ENCODE measurements at places on chromosomes 1 and 21. TPM values are rescaled to one million over a fixed set of nuclear protein-coding genes. Genes with fewer than 3 reads are reported as not detected.

Gene CCDC17
- total RNA-seq = 3.9 TPM

Gene FBXO2
- 1.6 TPM for total RNA-seq

Gene ZNF593OS
- total RNA-seq = not detected

Gene SELENBP1
- total RNA-seq = 15.6 TPM

Gene GPR37L1
- total RNA-seq = not detected
